ENCODE measurements at places on chromosomes 2 and 18.

GRCh38 chr2:209125291-209125690 lies 298.6 kb upstream of the MAP2 start:
- DNase-seq = no peak

- DNase-seq = no peak
These were observed 1.1 kb upstream of the ERMN start for GRCh38 chr2:157326698-157327097.

DNA sequence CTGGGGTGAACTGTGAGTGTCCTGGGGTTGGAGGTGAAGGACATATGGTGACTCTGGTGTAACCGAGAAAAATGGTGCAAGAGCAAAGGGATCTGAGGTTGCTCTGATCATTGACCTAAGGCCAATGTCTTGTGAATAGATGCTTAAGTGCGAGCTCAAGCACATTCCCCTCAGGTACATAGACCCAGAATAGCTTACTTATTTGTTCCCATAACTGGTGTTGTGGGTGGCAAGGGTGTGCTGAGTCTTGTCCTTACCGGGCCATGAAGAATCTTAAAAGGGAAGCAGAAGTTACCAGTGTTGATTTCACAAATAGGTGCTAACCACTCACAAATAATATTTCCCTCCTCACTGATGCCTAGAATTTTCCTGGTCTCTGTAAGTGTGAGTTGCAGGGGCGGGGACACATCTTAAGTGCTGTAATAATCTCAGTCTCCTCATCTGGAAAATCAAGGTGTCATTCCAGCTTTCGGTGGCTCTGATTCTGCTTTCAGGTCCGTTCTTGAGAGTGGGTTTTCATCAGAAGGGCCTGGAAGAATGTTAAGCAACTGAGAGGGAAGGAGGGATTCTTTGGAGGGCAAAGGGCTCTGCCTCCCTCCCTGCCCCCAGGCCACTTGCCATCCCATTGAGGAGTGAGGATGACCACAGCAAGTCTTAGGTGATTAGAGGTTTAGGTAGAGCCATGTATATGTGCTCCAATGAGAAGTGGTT lies 54.9 kb downstream of the LIPG start:
- DNase-seq = no peak

DNA sequence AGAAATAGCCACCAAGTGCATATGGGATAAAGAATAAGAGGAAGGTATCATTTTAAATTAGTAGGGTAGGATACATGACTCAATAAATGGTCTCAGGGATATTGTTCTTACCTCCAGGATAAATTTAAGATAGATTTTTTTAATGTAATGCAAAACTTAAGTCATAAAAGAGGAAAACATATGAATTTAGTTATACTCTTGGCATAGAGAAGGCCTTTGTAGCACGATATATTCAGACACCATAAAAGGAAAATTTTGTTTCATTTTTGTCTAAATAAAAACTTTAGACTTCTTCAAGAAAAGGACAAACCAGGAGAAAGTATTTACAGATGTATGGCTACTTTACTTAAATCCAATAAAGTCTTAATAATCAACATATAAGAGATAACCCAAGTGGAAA lies 78.5 kb upstream of the CAB39 start:
- DNase-seq = no peak

- no peak for DNase-seq
These were observed 145.7 kb upstream of the GLI2 start for GRCh38 chr2:120589771-120590608.
